ENCODE measurements at places on chromosomes 2 and 18.
A peak's percentile ranks its signal among the peaks of the same experiment; 100 is the strongest.

- DNase-seq: no peak
Measured at GRCh38 chr2:128069769-128070168, 21.2 kb upstream of the UGGT1 start.

GRCh38 chr2:199488772-199489400, 31.1 kb upstream of the SATB2 start:
- peak; percentile 33 for DNase-seq

DNA sequence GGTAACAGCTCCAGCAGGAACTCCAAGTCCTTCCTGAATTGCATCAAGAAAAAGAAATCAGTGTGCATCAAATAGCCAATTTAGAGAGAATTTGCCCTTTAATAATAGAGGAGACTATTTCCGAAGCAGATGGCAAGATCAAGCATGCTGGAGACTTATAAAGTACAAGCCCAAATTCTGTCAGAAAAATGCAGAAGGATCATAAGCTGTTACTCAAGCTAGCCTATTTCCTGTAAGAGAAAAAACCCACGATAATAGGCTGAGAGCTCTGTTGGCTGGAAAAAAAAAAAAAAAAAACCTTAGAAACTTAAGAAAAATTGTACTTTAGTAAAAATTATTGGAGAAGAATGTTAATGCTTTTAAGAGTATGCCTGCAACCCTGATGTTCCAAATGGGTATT, 24.4 kb upstream of the ITM2C start:
- no peak for DNase-seq

DNA sequence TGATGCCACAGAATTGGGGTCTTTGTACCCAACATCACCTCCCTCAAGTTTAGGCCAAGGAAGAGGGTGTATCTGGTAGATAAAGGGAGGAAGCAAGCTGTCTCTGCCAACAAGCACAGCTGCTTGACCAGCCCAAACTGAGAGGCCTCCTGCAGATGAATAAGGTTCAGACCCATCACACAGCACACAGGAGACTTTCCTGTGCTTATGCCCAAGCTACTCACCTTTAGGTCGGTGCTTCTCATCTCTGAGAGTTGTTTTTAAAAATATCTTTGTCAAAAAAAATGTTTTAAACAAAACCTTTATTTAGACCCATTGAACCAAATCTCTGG, 24.7 kb upstream of the SP3 start:
- no peak for DNase-seq

GRCh38 chr2:121596221-121597080, 52.8 kb downstream of the CLASP1 start:
- DNase-seq: no peak
